H7 (cell line): ENCODE measurements at places on chromosomes 4 and X. TPM values are rescaled to one million over a fixed set of nuclear protein-coding genes. Genes with fewer than 3 reads are reported as not detected.

The C4orf50 gene
- total RNA-seq: 0.10 and 0.11 TPM in 2 replicates

DNA sequence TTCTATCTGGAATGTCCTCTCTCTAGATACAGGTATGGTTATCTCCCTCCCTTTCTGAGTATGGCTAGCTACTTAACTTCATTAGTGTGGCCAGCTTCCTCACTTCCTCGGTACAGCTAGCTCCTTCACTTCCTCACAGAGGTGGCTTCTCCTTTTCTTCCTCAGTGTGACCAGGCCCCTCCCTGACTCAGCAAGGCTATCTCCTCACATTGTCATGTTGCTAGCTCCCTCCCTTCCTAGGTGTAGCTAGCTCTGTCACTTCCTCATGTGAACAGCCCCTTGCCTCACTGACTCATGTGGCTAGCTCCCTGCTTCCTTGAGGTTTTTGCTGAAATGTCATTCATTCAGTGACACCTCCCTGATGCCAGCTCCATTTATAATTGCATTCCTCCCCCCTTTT is 67.3 kb upstream of the DDIT4L start:
- DNase-seq: no peak

DNA sequence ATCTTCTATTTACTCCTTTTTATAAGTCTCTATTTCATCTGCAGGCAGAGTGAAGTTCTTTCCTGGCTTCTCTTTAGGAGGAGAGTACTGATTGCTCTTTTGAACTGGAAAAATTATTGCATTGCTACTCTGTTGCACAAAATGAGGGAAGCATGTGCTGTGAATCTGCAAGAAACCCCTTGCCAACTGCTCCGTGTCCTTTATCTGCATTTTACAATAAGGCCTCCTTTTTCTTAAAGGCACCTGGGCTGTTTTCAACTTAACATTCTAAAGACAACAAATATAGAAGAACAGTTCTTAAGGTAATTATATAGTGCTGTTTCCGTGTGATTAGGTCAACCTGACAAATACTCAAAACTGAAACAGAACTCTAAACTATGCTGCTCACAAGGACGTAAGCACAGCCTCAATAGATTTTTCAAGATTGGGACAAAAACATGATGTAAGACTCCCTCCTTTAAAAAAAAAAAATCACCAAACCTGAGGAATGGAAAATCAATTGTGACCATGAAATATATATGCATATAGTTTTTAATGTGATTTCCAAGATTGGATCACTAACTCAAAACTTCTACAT is 716.6 kb upstream of the INTU start:
- no peak for DNase-seq

GRCh38 chr4:36737691-36738090 is 456.3 kb downstream of the DTHD1 start:
- DNase-seq: no peak

DNA sequence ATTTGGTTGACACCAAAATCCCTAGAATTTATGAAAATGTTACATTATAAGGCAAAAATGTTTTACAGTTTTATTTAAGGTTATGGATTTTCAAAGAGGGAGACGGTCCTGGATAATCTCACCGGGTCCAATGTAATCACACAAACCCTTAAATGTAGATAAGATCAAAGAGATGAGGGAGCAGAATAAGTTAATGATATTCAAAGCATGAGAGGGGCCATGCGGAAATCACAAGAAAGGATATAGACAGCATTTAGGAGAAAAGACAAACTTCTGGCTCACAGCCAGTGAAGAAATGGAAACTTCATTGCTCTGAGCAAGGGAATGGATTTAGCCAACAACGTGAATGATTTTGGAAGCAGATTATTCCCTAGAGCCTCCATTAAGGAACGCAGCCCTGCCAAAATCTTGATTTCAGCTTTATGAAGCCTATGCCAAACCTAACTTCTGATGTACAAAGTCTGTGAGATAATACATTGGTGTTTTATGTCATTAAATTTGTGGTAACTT is 684.4 kb upstream of the GNPDA2 start:
- no peak for DNase-seq
